ENCODE measurements at places on chromosomes 5 and 9.

GRCh38 chr5:111234125-111234524, 9.9 kb downstream of the CAMK4 start:
- DNase-seq = no peak

DNA sequence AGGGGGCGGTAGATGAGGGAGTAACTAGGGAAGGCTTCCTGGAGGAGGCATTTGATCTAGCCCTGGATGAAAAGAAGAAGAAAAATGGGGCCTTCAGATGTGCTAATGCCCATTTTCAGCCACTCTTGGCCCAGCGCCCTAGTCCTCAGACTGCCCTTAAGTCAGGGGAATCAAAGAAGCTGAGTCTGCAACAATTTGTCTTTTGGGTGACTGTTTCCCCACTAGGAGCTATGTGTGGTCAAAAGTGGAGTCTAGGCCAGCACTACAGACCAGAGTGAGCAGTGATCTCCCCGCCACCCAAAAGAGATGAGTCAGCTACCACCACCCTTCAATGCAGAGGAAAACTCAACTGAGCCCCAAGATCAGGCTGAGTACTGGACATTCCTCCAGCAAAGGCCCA, 542.1 kb downstream of the BNC2 start:
- DNase-seq = no peak

- no peak for DNase-seq
Measured at GRCh38 chr9:70080481-70081119, 37.0 kb downstream of the MAMDC2 start.

GRCh38 chr9:107147134-107147533, 135.9 kb upstream of the RAD23B start:
- no peak for DNase-seq

DNA sequence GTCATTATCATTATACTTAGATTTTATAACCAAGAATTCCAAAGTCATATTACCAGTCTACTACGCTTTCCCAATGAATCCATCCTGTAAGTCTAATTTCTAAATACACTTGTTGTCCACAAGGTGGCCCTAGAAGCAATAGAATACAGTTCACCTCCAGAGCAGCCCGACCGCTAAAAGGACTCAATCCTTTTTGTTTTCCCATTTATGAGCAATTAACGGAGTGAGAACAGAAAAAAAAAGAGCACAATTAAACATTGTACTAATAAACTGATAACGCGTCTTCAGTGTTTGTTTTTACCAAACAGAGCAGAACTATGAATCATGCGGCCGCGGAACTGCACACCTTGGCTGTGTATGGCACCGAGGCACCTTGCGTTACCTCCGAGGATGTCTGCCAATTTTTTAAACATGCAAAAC, 160.7 kb upstream of the DAPK1 start:
- DNase-seq = peak; percentile 6

GRCh38 chr5:162824360-162824759, 613.0 kb upstream of the CCNG1 start:
- DNase-seq = no peak

GRCh38 chr5:157222506-157223230, 42.0 kb downstream of the ITK start:
- DNase-seq = peak; percentile 83

DNA sequence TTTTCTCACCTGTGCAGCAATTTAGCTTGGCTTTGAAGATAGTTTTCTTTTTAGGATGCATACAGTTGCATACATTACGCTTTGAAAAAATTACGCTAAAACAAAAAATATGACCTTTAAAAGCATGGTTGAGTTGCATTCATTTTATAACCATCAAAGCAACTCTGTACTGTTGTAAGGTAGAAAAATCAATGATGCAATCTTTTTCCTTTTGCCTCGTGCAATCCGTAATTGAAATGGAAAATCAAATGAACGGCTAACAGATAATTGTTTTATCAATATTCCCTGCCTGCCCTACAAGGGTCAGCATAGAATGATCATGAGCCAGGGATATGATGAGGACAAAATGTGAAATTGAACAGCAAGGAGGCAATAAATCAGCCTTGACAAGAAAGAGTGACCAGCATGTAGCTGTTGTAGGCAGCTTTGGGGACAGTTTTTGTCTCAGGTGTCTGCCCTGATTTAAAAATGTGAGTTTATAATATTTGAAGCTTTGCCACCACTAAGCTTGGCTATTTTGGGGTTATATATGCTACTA, 98.2 kb downstream of the PBX3 start:
- no peak for DNase-seq

- no peak for DNase-seq
Measured at GRCh38 chr5:160461378-160461777, 39.7 kb downstream of the PTTG1 start.

GRCh38 chr9:109179801-109180523, 12.9 kb upstream of the FRRS1L start:
- no peak for DNase-seq

DNA sequence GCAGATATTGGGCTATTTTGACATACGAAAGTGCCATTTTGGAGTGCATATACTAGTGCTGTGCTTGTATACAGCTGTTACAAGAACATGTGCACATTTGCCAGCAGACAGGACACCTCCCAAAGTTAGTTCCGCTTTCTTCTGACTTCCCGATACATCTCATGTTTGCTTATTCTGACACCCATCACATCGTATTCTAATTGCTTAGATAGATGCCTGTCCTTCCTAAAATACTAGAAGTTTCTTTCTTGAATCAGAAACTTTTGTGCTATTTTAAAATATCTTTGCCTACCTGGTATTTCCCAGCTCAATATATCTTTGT, 177.8 kb downstream of the TTLL11 start:
- DNase-seq = no peak

- DNase-seq = no peak
Measured at GRCh38 chr5:33530183-33531036, 89.6 kb downstream of the TARS1 start.

GRCh38 chr9:95587021-95587964, 70.5 kb upstream of the PTCH1 start:
- DNase-seq = no peak

DNA sequence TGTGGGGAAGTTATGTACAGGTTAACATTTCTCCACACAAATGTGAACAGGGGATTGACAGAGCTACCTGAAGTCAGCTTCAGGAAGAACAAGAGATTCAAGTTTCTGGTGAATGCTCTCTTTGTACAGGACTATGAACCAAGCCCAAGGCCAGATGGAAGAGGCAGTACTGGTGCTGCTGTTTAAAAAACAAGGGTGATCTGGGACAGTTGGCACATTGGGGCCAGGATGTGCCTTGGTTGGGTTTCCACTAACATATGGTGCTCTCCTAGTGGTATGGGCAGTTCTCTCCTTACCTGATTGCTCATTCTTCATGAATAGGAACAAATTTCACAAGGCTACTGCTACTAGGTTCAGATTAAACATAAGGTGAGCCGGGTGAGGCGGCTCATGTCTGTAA, 40.0 kb downstream of the MTMR12 start:
- no peak for DNase-seq

- no peak for DNase-seq
Measured at GRCh38 chr5:123181394-123181801, 92.4 kb downstream of the PRDM6 start.

DNA sequence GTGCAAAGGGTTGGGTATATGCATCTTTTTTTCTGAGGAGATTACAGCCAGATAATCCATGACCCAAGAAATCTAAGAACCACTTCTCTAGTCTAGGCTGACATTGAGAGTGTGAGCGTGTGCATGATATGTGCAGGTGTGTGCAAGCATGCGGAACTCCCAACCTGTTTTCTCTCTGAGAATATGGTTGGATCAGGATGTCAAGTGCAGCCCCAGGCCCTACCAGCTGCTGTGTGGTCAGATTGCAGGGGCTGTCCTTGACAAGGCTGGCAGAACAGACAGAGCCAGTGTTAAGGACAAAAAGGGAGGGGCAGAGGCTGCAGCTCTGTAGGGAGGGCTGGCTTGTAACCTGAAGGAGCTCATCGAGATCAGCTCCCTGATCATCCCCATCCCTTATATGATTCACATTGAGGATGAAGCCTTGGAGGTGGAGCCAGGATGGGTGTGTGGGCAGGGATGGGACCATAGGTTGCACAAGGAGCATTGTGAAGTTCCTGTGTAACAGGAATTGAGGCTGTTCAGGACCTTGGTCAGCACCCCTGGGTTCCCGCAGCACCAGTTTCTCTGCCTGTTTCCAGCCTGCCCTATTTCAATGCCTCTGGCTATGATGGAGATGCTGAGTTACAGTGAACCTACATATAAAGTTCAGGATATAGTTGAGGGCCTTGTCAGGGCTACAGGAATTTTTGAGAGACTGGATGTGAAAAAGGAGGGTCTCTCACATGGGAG, 52.6 kb upstream of the ARAP3 start:
- DNase-seq = peak; percentile 11
